ENCODE measurements at places on chromosomes 11 and 22. TPM values are rescaled to one million over a fixed set of nuclear protein-coding genes. Genes with fewer than 3 reads are reported as not detected.
A peak's percentile ranks its signal among the peaks of the same experiment; 100 is the strongest.

DNA sequence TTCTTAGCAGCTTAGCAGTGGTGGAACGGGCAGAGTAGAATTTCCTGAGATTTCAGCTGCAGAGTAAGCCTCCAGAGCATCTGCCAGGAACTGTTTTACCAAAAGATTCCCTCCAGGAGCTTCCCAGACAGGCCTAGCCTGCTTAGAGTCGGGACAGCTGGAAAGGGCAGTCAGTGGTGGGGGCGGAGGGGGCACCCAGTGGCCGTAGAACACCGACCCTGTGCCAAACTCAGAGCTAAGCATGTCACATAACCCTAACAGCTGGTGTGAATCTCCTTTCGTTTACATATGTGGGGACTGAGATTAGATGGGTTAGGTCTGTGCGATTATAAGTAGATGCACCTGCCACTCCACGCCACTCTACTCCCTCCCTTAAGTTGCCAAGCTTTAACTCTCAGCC is 80.0 kb upstream of the CRTAM start:
- no peak for ATAC-seq

DNA sequence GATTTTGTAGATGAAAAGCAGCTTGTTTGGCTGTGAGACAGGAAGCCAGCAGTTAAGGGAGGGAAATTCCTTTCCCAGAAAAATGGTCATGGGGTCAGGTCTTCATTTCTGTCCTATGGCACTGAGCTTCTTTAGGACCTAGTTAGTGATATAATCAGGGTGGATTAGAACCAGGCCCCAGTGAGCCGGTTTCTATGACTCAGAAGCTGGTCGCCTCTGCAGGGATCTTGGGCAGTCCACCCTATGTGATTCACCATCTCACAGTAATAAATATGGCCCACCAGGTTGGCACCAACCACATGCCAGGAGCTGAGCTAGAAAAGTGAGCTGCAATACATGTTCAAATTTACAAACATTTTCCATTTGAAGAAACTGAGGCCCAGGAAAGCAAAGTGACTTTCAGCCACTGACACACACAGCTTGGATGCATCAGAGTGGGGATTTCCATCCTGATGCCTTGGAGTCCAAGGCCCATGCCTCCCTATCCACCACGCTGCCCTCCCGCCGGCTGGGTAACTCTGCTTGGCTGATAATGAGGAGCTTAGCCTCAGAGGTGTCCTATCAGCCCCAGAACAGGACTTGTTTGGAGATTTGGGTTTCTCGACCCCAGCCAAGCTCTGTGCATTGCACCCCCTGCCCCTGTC is 42.0 kb downstream of the CD82 start:
- peak; percentile 31 for ATAC-seq

DNA sequence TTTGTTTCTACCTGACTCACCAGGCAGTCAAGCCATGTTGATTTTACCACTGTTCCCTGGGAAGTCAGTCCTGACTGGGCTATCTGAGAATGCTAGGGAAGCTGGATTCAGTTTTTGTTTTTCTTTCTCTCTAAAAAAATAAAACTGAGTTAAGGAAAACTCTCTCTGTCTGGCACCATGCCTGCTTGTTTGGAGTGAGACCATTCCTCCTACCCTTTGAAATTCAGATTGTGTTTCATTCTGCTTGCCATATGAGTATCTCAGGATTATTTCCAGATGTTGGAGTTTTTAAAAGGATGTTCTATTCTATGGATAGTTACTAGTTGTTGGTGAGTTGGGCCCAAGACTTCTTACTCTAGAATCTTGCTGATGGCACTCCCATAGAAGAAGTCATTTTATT is 1917.0 kb downstream of the LRRC4C start:
- ATAC-seq, result no peak

DNA sequence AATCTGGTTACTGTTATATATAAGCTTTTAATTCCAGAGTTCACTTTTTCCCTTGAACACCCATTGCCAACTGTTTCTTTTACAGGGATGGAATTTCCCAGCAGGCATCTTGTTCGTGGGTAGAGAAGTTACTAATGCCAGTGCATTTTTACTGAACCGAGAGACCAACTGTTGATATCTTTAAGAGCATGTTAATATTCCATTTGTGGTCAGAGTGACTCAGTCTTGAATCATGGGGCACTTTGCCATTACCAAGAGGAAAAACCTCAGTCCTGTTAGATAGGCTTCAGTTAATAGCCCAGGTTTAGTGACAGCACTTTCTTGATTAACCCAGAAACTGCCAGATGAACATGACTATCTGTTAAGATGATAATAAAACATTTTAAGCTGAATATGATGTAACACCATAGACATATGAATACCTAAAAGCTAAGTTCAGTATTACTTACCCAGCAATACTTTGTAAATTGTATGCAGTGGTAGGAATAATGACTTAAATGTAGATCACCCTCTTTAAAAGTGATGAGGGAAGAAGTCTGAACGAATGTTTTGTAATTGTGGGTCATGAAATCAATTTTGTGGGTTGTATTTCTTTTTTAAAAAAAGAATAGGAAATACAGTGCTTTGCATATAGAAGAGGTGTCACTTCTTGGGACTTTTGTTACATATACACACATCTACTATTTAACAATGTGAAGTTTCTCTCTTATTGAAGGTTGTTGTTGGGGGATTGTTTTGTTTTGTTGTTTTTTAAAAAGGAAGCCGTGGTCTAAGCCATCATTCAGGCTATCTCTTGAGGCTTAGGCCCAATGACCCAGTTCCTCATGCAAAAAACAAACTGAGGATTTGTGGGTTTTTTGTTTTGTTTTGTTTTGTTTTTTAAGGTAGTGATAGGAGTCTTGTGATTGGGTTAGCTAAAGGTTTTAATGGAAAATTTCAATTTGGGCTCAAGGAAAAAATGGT is 79.2 kb upstream of the GRIK4 start:
- ATAC-seq, result peak; percentile 96

DNA sequence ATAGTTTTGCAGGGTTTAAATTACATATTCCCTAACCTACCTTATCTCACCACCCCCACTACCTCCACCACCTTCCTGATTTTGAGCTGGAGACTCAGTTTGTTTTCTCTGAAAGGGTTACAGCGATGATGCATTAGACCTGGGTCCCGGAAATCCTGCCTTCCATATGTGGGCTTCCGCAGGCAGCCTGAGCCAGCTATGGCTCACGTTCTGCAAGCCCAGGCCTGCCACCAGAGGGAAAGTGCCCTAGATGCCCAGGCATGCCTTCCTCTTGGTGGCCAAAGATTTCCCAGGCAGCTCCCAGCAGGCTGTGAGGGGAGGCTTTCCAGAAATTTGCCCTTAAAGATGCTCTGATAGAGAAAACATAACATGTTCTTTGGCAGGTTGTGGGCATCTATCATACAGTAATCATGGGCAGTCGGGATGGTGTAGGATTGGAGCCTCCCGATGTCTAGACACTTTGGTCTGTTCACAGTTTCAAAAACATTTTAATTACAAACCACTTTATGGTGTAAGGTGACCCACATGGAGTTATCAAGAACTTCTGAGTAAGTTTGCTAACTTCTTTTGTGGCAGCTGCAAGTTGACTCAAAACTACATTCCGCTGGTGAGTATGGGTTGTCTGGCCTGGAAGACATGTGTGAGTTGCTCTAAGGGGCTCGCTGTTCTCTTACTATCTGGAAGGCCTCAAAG is 79.3 kb downstream of the MICAL2 start:
- ATAC-seq, result peak; percentile 97

MRGPRX4 gene
- total RNA-seq, result not detected

Measured in esophagus mucosa (tissue), 1 donor.